ENCODE measurements at places on chromosomes 12 and 14.

GRCh38 chr12:130658145-130658911, 57.8 kb downstream of the RIMBP2 start:
- DNase-seq, result no peak

DNA sequence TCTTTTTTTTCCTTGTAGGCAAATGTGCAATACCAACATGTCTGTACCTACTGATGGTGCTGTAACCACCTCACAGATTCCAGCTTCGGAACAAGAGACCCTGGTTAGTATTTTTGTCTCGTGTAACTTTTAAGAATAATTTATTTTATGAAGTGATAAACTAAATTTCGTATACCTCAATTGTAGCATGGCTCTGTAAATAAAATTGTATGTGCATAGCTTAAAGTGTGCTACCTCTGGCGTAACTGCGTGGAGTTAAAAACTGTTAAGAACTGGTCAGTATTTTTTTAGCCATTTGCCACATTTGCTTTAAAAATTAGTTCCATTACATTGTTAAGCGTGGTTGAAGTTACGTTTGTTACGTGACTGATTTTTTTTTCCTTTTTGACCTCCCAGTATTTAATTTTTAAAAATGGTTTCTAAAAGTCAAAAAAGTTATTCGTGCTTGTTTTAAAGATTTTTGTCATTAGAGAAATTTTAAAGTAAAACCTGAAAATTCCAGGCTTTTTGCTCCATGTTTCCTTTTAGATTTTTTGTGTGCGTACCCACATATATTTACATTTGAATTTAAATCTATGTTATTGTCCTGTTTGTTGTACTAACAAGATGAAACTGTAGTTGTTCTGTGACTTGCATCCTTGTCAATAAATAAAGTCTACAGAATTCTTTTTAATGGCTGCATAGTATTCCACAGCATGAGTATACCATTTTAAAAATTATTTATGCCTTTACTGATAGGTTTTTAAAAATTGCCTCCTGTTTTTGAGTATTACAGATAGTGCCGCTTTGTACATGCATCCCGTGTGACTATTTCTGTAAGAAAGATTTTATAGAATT, 1.4 kb downstream of the MDM2 start:
- no peak for DNase-seq

DNA sequence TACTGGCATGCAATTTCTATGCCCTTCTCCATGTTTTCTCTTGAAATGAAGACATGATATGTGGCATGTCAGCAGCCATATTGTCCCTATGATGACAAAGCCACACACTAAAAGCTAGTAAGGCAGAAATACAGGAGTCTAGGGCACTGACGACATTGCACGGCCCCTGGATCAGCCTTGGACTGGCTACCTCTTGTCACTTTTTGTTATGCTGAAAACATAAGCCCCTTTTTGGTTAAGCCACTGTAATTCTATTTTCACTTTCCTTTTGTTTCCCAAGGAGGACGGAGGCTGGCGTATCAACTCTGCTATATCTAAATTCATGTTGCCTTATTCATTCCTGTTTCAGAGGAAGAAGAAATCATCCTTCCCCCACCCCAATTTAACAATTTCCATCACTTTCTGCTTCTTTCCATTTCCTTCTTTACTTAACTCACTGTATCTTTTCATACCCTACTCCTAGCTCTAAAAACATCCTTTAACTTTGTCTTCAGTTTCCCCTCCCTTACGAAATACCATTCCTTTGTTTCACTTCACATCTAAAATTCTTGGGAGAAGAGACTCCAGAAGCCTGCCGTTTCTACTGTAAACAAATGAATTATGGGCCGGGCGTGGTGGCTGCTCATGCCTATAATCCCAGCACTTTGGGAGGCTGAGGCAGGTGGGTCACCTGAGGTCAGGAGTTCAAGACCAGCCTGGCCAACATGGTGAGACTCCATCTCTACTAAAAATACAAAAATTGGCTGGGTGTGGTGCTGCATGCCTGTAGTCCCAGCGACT, 364.1 kb downstream of the PCNX1 start:
- no peak for DNase-seq

- no peak for DNase-seq
Measured at GRCh38 chr14:74514471-74514941, 20.9 kb downstream of the ISCA2 start.

DNA sequence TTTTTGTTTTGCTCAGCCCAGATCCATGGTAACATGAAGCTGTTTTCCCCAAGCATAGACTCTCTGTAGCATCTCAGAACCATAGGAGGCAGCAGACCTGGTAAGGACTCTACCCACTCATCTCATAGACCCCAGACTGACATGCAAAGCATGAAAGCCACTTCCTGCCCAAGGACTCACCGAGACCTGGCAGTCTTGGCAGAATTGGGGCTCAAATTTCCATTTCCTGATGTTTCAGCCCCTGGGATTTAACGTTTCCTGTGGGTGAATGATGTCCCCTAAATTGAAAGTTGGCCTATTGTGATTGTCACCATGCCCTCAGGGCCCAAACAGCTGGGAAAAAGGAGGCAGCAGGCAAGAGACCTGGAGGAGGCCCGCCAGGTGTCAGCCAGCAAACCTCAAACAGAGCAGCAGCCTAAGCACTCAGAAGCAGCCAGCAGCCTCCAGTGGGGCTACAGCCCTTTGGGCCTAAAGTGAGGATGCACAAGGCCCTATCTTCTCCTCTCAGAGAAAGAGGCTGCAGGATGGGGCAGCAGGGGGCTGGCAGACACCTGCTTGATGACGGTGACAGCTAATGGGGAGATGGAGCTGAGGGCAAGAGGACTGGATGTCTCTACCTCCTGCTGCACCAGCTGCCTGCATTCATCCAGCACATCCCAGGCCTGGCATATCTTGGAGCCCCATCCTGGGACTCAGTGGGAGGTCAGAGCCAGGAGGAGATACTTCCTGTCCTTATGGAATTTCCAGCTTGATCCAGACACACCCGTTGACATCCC, 8.5 kb downstream of the KRT85 start:
- no peak for DNase-seq

GRCh38 chr12:87520968-87521367, 508.2 kb downstream of the C12orf50 start:
- DNase-seq, result no peak
